Occipital lobe (tissue), 3 donors: ENCODE measurements at places on chromosomes 1 and 21. TPM values are rescaled to one million over a fixed set of nuclear protein-coding genes. Genes with fewer than 3 reads are reported as not detected.

CHODL gene
- 1.4 TPM for total RNA-seq

GRCh38 chr1:93888900-93889299, 9.9 kb upstream of the DNTTIP2 start:
- DNase-seq, result no peak

DNA sequence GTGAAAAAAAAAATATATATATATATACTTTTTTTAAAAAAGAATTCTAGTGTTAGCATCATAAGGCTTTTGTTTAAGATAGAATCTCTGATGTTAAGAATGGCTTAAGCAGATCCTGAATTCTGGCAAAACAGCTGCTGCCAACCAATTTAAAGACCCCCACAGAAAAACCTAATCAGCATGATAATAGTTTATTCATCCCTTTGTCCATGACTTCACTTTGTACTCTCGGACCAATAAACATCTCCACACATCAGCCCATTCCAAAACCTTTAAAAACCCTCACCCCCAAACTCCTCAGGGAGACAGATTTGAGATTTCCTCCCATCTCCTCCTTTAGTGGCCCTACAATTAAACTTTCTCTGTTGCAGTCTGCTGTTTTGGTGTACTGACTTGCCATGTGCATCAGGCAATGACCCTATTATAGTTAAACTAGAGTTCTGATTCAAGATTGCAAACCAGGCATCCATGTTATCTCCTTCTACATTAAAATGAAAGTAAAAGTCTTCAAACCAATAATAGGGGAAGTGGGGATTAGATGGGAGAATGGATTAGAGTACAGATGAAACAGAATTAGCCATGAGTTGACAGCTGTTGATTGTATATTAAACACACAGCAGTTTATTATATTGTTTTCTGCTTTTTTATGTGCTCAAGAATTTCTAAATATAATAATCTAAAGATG, 9.8 kb upstream of the PHTF1 start:
- no peak for DNase-seq

DNA sequence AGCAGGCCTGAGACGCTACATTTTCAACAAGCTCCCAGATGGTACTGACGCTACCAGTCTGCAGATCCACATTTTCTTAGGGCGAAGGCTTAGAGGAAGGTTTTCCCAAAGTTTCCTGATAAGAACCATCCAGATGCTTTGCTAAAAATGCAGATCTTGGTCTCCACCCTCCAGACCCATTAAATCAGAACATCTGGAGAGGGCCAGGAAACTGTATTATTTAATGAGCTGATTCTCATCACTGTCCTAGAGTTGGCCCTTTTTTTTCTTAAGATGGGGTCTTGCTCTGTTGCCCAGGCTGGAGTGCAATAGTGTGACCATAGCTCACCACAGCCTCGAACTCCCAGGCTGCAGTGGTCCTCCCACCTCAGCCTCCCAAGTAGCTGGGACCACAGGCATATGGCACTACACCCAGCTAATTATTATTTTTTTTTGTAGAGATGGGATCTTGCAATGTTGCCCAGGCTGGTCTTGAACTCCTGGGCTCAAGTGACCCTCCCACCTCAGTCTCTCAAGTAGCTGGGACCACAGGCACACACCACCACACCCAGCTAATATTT, 67.2 kb upstream of the EFHD2 start:
- no peak for DNase-seq

OPTC gene
- total RNA-seq, result not detected
